ENCODE measurements at places on chromosomes 13 and 19. TPM values are rescaled to one million over a fixed set of nuclear protein-coding genes. Genes with fewer than 3 reads are reported as not detected.

Gene SCGB2B2
- total RNA-seq: 0.89 TPM

Gene MYO16
- total RNA-seq: 0.74 TPM

Gene ZNF132
- total RNA-seq: 5.6 TPM

Gene C3
- 398 TPM for total RNA-seq

Gene KLK15
- total RNA-seq: not detected

Gene UBE2L5
- total RNA-seq: not detected

Gene MAP1S
- total RNA-seq: 25.5 TPM

Gene CCDC70
- total RNA-seq: not detected

Gene SIGLECL1
- not detected for total RNA-seq

Gene CPT1C
- 3.1 TPM for total RNA-seq

Gene DMKN
- 16.1 TPM for total RNA-seq

Gene CNFN
- 0.55 TPM for total RNA-seq

Gene IQCN
- 0.57 TPM for total RNA-seq

Gene CCDC9
- total RNA-seq: 19.2 TPM

Gene ATP8B3
- 0.89 TPM for total RNA-seq

Gene CGB5
- not detected for total RNA-seq

Gene MRPL34
- total RNA-seq: 242 TPM

Gene CEACAM4
- 0.52 TPM for total RNA-seq

Gene C1QTNF9B
- 4.1 TPM for total RNA-seq

Gene NLRP9
- total RNA-seq: not detected

Gene ZNF737
- 5.7 TPM for total RNA-seq

Gene LGALS7B
- total RNA-seq: not detected

Gene C19orf67
- not detected for total RNA-seq

Gene LILRB4
- 3.3 TPM for total RNA-seq

Gene FFAR3
- not detected for total RNA-seq

Gene SLC7A9
- not detected for total RNA-seq

Gene ANGPTL4
- total RNA-seq: 11.7 TPM

Gene FUT2
- total RNA-seq: not detected

Gene TMEM59L
- 1.5 TPM for total RNA-seq

Gene COX6B1
- 1,553 TPM for total RNA-seq

Gene ZNF28
- total RNA-seq: 9.2 TPM

Gene ASF1B
- total RNA-seq: 1.6 TPM

Gene TJP3
- 0.22 TPM for total RNA-seq

Measured in left ventricle myocardium superior (tissue), 1 donor.